ENCODE measurements at places on chromosomes 16 and 17. TPM values are rescaled to one million over a fixed set of nuclear protein-coding genes. Genes with fewer than 3 reads are reported as not detected.

The SSTR5 gene
- total RNA-seq: not detected

The KCNH6 gene
- not detected for total RNA-seq

The ATAD5 gene
- 1.2 TPM for total RNA-seq

The TBC1D26 gene
- total RNA-seq: 0.59 TPM

The MRTFB gene
- 69.9 TPM for total RNA-seq

The PTX4 gene
- not detected for total RNA-seq

The HBA1 gene
- 81.6 TPM for total RNA-seq

The PERCC1 gene
- 1.1 TPM for total RNA-seq

The CAPNS2 gene
- total RNA-seq: 4.8 TPM

The ZNF23 gene
- total RNA-seq: 14.2 TPM

The CCL17 gene
- total RNA-seq: not detected

The KRT32 gene
- not detected for total RNA-seq

The MLKL gene
- total RNA-seq: 4.8 TPM

The PITPNM3 gene
- total RNA-seq: 5.2 TPM

The SLFN11 gene
- total RNA-seq: 55.8 TPM

The PPP1R1B gene
- 10.4 TPM for total RNA-seq

The EXOC3L1 gene
- 2.1 TPM for total RNA-seq

The NACA2 gene
- not detected for total RNA-seq

The AANAT gene
- not detected for total RNA-seq

The PIGS gene
- total RNA-seq: 82.4 TPM

The SCIMP gene
- total RNA-seq: 2.0 TPM

The KCNJ12 gene
- total RNA-seq: 2.2 TPM

The ASGR2 gene
- not detected for total RNA-seq

The ARSG gene
- 6.0 TPM for total RNA-seq

The CHST4 gene
- not detected for total RNA-seq
